ENCODE measurements at places on chromosomes 4 and X.

GRCh38 chr4:125952631-125953030, 637.9 kb downstream of the FAT4 start:
- DNase-seq: no peak

DNA sequence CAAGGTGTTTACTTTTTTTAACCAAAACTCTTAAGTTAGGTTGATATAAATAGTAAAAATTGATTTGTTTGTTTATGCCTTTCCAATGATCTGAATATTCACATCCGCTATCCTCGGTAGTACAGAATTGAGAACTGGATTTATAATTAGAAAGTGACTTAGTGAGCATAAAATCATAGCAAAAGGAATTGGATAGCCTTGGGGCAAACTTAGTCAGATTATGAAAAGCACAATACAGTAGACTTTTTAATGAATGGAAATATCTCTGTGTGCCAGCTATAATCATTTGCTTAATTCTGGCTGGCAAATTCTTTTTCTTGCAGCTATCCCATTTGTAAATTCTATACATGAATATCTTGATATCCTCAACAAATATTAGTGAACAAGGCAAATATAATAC, 713.5 kb downstream of the ADGRL3 start:
- no peak for DNase-seq

GRCh38 chr4:175459571-175459970, 352.5 kb downstream of the GPM6A start:
- DNase-seq: peak; percentile 5

DNA sequence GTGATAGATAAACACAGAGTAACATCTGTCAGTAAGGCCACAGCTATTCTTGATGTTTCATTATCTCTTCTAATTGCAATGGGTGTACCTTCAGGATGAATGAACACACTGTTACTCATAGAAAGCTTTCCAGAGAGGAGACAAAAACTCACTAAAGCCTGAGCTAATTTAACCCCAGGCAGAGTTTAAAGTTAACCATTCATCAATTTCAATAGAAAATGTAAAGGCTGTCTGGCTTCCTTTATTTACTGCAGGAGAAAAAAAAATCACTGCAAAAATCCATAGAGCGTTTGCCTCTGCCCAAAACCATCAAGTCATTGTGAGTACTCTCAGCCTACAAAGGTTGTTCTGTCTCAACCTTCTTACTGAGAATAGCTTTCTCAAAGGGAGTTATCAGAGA, 376.9 kb downstream of the PPP4R3C start:
- no peak for DNase-seq

DNA sequence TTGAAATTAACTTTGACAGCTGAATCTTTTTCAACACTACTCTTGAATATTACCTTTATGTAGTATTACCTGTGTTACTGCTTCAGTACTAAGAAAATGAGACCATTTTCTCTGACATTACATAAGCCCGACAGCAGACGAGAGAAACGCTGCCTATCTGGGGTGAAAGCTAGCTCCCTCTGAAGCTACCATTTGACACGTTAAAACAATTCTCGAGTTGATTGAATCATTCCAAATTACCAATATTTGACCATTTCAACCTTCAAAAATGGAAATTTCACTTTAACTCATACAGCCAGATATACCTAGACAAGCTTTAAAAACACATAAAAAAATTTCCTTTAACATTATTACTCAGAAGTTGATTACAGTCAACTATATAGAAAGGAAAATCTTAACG, 836 bp downstream of the GPM6A start:
- no peak for DNase-seq

DNA sequence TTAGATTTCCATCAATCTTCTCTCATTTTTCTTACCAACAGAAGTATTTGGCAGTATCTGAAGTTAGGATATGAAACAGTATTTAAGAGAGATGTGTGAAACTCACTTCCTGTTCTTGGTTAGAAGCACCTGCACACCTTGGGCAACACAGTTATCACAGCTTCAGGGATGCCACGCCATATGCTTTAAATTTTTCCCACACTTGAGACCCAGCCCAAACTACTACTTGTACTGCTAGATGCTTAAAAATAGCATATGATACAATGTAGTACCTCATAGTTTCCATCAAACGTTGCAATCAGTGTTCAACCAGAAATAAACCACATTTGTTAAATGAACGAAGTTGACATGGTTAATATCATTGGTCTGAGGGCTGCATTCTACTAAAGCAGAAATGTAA, 725.1 kb upstream of the FRG1 start:
- DNase-seq: no peak
